Activated T-cell treated with anti-CD3 and anti-CD28 coated beads for 48 hours (primary cell): ENCODE measurements at places on chromosomes 7 and 10.

- DNase-seq, result peak; percentile 31
Observed at GRCh38 chr10:21732067-21732772, 198.2 kb downstream of the MLLT10 start.

GRCh38 chr10:110539091-110539490, 28.4 kb upstream of the SMC3 start:
- no peak for DNase-seq

DNA sequence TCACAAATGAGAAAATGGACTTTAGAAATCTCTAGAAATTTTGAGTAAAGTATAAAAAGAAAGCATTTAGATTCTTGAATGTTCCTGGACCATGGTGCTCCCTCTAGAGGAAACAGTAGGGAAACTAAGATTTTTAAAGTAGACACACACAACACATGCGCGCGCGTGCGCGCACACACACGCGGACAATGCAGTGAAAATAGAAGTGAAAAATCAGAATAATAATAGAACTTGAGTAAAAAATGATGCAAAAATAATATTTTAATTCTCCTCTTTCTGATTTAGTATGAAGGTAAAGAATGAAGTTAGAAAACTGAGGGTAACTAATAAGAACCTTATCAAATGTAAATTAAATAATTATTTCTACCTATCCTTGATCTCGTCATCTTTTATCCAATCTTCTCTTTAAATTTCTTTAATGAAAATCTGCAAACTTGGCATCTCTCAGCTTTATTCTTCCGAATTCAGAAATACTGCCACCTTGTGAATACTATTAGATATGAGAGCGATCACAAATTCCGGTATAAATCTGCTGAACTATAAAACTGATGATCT, 117.0 kb upstream of the AMPH start:
- no peak for DNase-seq

DNA sequence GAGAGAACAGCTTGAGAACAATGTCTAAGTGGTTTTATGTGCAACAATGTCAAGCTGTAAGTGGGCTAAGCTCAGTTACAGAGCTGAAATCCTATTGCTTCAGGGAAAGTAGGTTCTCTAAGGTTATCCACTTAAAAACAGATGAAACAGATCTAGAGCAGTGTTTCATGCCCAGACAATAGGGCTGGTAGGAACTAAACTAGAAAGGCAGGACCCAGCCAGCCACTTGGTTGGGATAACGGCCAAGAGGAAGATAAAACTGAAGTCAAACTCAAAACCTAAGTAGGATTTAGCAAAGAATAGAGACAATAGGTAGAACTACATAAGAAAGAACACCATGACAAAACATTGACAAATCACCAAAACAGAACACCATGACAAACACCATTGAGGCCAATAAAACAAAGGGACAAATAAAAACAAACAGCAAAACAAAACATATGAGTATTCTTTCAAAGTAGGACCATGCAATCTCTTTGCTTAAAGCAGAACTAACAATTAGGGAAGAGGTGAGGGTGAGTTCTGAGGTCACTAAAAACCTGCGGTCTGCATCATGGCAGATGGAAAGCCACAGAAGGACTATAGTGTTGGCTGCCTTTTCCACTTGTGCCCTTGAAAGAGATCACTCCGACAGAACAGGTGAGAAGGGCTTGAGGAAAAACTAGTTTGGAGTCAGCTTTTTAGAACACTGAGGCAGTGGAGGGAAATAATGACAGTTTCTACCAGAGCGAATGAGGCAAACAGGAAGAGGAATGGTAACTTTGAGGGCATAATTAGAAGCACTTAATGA, 81.0 kb downstream of the HGF start:
- no peak for DNase-seq
